Kidney (tissue), 22 donors: ENCODE measurements at places on chromosomes 3 and 15. TPM values are rescaled to one million over a fixed set of nuclear protein-coding genes. Genes with fewer than 3 reads are reported as not detected.

- DNase-seq = no peak
These were observed 85.8 kb downstream of the MEIS2 start for GRCh38 chr15:37014566-37014965.

DNA sequence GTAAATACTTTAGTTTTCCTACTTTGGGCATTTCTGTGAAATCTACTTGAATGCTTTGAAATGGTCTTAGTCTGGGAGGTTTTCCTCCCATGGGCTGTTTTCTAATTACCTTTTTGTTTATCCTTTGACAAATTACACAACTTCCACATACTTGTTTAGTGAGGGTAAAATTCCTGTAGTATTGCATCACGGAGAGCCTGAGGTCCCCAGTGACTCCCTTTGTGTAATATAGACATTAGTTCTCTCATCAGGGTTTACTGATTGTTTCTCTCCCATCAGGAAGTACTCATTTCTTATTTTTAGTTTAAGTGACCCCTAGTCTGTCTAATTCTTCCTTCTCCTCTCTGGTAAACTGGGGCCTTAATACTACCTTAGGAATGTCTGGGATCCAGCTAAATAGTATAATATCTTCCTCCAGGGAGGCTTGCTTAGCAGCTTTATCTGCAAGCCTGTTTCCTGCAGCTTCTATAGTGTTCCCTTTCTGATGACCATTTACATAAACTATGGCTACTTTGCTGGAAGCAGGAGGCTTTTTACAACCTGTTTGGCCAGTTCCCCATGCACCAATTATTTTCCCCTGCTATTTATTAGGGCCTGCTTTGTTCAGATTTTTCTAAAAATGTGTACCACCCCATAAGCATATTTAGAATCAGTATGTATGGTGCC lies 87.2 kb upstream of the XCR1 start:
- no peak for DNase-seq

PPCDC gene
- total RNA-seq = 16.3 TPM

- no peak for DNase-seq
These were observed 7.2 kb downstream of the CD276 start for GRCh38 chr15:73691396-73691795.

MUC20 gene
- total RNA-seq = 42.6 TPM

ATP8B4 gene
- 12.5 TPM for total RNA-seq

DNA sequence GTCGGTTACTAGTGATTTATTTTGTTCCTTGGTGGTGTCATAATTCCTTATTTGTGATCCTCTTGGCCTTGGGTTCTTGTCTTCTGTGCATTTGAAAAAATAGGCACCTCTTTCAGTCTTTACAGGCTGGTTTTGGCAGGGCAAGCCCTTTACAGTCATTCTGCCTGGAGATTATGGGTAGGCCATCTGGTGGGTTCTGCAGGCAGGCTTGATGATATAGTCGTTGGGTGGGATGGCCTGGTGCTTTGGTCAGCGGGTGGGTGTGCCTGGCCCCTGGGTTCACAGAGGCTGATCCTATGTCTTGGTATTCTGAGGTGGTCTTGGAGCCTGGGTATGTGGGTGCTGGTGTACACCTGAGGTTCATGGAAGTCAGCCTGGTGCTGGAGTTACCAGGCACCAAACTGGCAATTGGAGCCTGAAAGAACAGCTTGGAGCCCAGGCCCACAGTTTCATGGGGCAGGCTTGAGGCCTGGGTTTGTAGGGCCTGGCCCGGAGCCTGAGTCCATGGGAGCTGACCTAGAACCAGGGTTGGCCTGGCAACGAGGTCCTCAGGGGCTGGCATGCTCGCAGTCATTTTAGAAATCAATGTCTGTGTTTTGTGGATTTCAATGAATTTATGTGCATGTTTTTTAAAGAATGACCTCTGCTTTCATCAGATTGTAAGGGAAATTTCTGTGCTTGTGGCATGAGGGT lies 63.3 kb downstream of the DOCK3 start:
- no peak for DNase-seq
